ENCODE measurements at places on chromosomes 1 and 21. TPM values are rescaled to one million over a fixed set of nuclear protein-coding genes. Genes with fewer than 3 reads are reported as not detected.

- no peak for DNase-seq
- peaks cover 6% of the 10 kb centered on the region for H3K4me1 ChIP-seq
- H3K4me3 ChIP-seq = no peak overlapping the region
- peaks cover 15% of the 10 kb centered on the region for H3K36me3 ChIP-seq
- no peak overlapping the region for H3K27ac ChIP-seq
Observed at GRCh38 chr1:213138391-213138790, 87.3 kb downstream of the RPS6KC1 start.

DNA sequence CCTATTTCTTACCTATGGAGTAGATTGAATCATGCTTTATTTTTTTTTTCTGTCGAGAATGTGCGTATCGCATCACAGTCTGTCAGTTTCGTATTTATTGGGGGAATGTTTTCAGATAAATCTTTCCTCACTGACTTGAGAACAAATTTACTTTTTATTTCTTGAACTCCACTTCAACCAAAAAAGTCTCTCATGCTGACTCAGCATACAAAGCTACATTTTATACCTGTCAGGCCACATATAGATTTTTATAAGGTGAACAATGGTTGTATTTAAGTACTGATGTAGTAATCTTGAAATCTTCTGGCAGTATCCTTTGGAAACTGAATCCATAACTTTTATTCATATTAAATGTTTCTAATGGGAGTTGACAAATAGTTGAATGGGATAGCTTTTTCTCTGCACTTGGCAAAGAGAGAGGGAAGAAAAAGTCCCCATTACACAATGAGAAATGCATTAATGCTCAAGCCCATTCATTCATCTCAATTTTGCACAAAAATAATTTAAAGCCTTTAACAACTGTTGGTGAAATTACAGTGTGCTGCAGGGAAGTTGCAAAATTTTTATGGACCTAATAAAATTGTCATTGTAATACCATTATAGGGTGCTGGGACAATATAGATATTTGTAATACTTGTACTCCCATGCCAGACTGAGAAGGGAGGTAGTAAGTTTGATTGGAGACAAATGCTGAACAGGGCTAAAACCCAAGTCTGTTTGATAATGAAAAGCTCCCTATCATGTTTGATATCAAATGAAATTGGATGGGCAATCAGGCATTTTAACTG is 367.6 kb downstream of the HLX start:
- H3K27ac ChIP-seq = no peak overlapping the region
- H3K4me3 ChIP-seq = no peak overlapping the region
- DNase-seq = no peak
- H3K27me3 ChIP-seq = peaks cover 1% of the 10 kb centered on the region
- no peaks in the 10 kb centered on the region for H3K36me3 ChIP-seq

F3 gene
- total RNA-seq = not detected

DNA sequence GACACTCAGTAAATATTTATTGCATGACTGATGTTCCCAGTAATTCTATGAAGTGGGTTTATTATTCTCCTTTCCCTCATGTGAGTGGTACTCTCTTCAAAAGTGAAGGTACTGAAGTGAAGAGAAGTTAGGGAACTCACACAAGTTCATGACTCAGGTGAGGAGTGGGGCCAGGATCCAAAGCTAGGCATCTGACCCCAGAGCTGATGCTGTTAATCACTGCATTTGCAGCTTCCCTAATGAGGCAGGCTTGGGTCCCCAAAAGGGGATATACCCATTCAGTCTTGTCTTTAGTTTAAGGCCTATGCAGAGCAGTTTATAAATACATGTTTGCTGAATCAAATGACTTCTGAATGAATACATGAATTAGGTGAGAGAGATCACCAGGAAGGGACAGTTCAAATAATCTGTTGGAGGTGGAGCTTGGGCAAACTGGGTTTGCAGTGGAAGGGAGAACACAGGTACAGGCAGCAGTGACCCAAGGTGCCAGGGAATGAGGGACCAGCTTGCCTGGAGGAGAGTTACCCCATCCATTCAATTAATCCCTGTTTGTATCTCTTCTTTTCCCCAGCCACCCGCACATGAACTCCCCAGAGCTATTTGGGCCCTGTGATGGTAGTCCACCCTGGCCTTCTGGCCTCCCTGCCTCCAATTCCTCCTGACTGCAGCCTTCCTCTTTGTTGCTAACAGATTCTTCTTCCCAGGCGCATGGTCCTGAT is 2.0 kb downstream of the CD58 start:
- H3K27ac ChIP-seq = peak overlapping the region; percentile 1
- H3K4me1 ChIP-seq = peaks cover 59% of the 10 kb centered on the region
- peaks cover 22% of the 10 kb centered on the region for H3K36me3 ChIP-seq
- no peak for DNase-seq

PLA2G2D gene
- total RNA-seq = not detected

SLC22A15 gene
- total RNA-seq = 0.07 TPM

DNA sequence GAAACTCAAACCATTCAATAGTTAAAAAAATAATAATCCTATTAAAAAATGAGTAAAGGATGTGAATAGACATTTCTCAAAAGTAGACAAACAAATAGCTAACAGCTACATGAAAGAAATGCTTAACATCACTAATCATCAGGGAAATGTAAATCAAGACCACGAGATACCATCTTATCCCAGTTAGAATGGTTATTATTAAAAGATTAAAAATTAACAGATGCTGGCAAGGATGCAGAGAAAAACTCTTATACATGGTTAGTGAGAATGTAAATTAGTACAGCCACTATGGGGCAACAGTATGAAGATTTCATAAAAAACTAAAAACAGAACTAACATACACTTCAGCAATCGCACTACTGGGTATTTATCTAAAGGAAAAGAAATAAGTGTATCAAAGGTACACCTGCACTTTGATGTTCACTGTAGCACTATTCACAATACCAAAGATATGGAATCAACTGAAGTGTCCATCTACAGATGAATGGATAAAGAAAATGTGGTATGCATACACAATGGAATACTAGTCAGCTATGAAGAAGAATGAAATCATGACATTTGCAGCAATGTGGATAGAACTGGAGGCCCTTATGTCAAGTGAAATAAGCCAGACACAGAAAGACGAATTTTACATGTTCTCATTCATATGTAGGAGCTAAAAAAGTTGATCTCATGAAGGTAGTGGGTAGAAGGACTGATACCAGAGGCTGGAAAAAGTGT is 117.9 kb downstream of the ACBD6 start:
- no peaks in the 10 kb centered on the region for H3K27me3 ChIP-seq
- H3K4me3 ChIP-seq = no peak overlapping the region
- H3K36me3 ChIP-seq = peaks cover 66% of the 10 kb centered on the region
- H3K27ac ChIP-seq = no peak overlapping the region

- H3K4me1 ChIP-seq = no peaks in the 10 kb centered on the region
- no peak overlapping the region for H3K4me3 ChIP-seq
- no peak overlapping the region for H3K27ac ChIP-seq
Observed at GRCh38 chr1:154663471-154664060, 55.6 kb upstream of the ADAR start.

DNA sequence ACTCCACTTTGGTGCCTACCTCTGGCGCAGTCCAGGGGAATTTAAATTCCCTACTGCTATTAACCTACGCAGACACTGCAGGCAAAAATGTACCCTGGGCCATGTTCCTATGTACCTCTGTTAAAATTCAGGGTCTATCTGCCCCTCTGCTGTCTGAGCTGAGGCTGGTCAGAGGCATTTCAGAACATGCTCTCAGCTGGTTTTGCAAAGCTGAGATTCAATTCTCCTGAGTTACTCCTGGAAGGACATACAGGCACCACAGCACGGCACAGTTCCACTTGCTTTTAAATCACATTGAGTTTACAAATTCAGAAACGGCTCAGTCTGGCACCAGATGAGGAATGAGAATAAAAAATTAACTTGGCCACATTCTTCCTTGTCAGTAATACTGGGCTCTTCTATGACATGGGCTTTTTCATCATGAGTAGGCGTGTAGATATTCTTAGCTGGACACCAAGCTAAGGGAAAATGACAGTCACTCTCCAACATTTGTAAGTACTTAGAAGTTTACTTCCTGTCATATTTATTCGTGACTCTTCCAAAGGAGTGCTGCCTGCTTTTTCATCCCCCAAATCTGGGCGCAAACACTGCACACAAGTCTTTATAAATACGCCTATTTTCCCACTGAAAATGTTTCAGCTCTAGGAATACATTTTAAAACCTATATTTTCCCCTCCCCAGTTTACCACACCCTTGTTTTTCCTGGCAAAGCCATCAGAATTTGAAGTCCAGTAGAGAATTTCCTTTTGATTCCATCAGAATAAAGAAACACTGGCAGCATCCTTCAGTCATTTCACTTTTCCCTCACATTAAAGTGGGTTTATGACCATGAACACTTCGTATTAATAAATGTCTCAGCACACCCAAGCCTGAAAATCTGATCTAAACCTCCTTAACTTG is 1.9 kb downstream of the C1orf198 start:
- H3K4me1 ChIP-seq = peaks cover 30% of the 10 kb centered on the region
- H3K36me3 ChIP-seq = no peaks in the 10 kb centered on the region

- no peak for DNase-seq
- no peak overlapping the region for H3K27ac ChIP-seq
- no peak overlapping the region for H3K4me3 ChIP-seq
- H3K4me1 ChIP-seq = peaks cover 8% of the 10 kb centered on the region
- no peaks in the 10 kb centered on the region for H3K27me3 ChIP-seq
Observed at GRCh38 chr1:55309053-55309452, 93.9 kb upstream of the USP24 start.

DNA sequence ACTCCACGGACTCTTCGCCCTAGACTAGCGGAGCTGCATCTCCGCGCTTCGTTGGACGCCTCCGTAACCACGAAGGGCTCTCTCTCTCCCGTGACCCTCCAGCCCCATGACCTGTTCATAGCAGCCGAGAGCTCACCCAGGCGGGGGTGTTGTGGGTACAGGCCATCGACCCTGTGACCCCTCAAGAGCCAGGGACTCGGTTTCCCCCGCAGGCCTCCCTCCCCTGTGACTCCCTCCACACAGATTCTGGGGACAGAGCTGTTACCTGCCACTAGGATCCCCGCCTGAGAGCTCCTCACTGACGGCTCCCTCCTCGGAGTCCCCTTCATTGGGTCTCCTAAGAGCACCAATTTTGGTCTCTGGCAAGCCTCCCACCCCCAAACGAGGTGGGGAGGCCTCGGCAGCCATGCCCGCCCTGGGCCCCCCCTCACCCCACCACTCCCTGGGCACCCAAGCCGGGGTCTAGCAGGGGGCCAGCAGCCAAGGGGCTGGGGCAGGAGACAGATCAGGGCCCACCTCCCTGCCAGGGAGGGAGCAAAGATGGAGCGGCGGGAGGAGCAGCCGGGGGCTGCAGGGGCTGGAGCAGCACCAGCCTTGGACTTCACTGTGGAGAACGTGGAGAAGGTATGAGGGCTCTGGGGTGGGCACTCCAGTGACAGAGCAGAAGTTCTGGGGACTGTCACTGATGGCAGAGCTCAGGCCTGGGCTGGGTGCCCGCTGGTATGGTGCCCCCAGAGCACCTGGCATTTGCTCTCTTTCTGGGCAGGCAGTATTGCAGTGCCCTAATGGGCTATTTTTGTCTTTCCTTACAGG is 517 bp downstream of the IPO13 start:
- peak overlapping the region; percentile 90 for H3K27ac ChIP-seq
- H3K4me1 ChIP-seq = peaks cover 38% of the 10 kb centered on the region
- H3K36me3 ChIP-seq = no peaks in the 10 kb centered on the region
- no peaks in the 10 kb centered on the region for H3K27me3 ChIP-seq

DNA sequence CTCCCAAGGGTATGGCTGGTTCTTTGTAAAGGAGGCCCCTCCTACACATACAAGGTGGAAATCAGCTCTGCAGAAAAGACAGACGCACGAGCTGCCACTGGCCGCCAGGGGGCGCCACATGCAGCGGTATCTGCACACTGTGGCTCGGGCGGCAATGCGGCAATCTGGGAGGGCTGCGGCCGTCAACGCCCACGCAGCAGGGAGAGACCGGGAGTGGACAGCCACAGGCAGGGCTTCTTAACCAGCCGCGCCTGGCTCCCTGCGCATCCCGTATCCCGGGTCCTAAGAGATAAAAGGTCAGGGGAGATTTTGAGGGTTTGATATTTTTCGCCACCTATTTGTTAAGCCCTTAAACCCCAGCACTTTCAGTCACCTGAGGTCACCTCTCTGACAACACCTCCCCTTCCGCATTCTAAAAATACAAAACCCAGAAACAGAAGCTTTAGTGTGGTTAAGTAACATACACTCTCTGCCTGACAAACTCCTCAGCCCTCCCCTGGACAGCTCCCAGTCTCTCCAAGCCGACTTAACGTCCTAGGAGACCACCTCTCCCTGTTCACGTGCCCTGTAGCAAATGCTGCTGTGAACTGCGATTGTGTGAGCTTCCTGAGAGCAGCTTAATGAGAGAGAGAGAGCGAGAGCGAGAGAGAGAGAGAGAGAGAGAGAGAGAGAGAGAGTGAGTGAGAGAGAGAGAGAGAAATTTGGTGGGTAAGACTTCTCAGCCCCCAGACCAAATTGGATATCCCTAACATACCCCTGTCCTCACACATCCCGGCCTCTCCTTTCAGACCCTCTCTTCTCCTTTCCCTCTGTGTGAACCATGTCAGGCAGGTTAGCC is 13.5 kb upstream of the KCNA2 start:
- peak overlapping the region; percentile 77 for H3K27ac ChIP-seq
- peaks cover 27% of the 10 kb centered on the region for H3K4me1 ChIP-seq
- DNase-seq = peak; percentile 91
- no peaks in the 10 kb centered on the region for H3K36me3 ChIP-seq

- no peaks in the 10 kb centered on the region for H3K36me3 ChIP-seq
- DNase-seq = no peak
- no peak overlapping the region for H3K4me3 ChIP-seq
- no peak overlapping the region for H3K27ac ChIP-seq
- peaks cover 26% of the 10 kb centered on the region for H3K27me3 ChIP-seq
Observed at GRCh38 chr1:220754212-220754917, 6.2 kb downstream of the MTARC2 start.

ZBTB37 gene
- 7.9 TPM for total RNA-seq

DNA sequence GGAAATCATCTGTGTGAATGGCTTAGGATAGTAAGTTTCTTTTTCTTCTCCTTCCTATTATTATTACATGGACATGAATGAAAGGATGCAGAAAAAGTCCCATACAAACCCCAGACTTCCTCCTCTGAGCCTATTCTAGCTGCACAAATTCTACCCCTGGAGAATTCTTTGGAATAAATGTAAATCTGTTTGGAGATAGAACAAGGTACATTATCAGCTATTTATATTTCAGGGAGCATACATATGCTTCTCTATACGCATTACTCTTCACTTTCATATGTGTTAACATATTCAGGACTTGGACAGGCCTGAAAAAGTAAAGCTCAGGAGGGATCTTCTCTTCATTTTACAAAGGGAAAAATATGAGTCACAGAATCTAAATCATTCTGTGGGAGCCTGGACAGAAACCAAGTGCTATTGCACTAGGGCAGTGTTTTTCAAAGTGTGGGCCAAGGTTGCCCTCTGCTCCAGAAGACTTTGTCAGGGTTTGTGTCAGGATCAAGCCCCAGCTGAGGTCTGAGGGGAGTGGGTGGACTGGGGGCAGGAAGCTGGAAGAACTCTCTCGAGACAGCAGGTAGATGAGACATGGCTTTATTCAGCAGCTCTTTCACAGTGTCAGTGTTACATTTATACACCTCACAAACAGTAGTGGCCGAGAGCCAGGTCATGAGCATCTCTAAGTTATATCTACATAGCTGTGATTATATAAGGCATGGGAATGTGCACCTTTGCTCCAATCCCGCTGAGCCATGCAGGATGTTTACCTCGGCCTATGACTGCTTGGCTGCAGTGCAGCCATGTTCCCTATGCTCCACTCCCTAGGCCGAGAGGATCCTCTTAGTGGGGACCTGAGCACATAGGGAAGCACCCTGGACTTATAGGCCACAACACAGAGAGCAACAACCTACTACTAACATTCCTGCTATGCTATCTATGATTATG is 114.3 kb downstream of the GDAP2 start:
- no peaks in the 10 kb centered on the region for H3K4me1 ChIP-seq
- DNase-seq = no peak
- H3K27ac ChIP-seq = no peak overlapping the region
- H3K27me3 ChIP-seq = peaks cover 9% of the 10 kb centered on the region
- no peak overlapping the region for H3K4me3 ChIP-seq

Measured in activated CD8-positive, alpha-beta T cell treated with anti-CD3 and anti-CD28 coated beads for 36 hours (primary cell).